Activated CD8-positive, alpha-beta T cell treated with anti-CD3 and anti-CD28 coated beads, Interleukin-2, amount 10 ng/mL, durations not matched to agents 7 days and 5 days (primary cell): ENCODE measurements at places on chromosomes 12 and 14. TPM values are rescaled to one million over a fixed set of nuclear protein-coding genes. Genes with fewer than 3 reads are reported as not detected.

DNA sequence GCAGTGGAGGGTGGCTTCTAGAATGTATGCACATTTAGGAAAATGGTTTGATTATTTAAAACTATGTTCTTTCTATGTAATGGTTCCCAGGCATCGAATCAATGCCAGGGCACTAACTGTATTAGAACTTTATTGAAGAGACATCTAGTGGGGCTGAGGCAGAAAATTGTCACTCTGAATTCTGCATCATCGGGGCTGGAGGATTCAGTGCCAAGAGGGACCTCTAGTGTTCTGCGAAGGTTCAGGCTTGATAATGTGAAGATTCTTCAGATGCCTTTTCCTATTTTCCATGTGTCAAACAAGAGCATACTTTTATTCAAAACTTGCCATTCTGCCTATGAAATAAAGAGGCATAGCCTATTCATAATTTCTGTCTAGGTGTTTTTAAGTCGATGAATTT lies 146.3 kb downstream of the CAND1 start:
- no peak for DNase-seq
- no peaks in the 10 kb centered on the region for H3K36me3 ChIP-seq
- H3K27ac ChIP-seq: no peak overlapping the region

DNA sequence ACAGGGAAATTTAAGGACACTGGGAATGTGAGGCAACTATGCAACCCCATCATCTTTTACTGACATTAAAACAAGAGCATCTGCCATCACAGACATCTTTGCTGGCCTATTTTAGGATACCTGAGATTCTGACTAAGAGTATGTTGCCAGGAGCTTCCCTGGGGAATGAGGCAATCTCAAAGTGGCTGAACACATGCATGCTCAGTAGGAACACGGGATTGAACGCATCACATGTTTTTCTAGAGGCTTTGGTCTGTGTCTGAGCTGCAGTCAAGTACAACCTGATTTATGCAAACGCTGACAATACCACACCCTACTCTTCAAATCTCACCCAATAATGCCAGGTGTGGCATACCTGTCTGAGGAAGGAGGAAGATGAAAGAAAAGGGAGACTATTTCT lies 416.5 kb downstream of the NELL2 start:
- H3K27me3 ChIP-seq: peaks cover 5% of the 10 kb centered on the region
- no peak overlapping the region for H3K27ac ChIP-seq
- no peak for DNase-seq
- no peaks in the 10 kb centered on the region for H3K36me3 ChIP-seq

DNA sequence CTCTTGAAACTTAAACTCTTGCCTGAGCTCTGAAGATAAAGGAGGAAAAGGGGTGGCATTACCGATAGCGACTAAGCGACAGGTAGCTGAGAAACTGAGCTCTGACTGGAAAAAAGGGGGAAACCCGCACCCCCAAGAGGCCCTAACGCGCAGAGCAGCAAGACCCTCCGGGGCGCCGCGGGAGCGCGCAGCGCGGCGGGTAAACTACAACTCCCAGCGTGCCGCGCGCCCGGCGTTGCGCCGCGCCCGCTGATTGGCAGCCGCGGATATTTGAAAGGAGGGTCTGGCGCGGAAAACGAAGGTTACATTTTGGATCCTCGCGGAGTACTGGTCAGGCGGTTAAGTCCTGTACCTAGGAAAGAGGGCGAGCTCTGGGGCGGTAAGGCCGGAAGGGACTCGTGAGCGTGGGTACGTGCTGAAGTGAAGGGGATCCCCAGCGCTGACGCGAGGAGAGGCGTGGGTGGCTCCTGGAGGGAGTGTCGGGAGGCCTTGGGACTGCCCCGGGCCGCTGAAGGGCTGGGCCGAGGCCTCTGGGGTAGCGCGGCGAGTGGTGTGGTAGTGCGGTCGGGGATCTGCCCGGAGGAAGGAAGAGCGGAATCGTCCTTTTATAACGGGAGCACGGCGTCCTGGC lies at the start of gene ESPL1:
ESPL1 (plus strand) TSS at position 301 of the 631 bp plus-strand sequence. CDS start 468 bp downstream, outside the sequence.
- H3K4me1 ChIP-seq: peaks cover 47% of the 10 kb centered on the region
- H3K27me3 ChIP-seq: no peaks in the 10 kb centered on the region
- H3K4me3 ChIP-seq: peak within 1 kb of the TSS; percentile 98
- peak within 1 kb of the TSS; percentile 98 for H3K27ac ChIP-seq
- peak; percentile 93 for DNase-seq

DNA sequence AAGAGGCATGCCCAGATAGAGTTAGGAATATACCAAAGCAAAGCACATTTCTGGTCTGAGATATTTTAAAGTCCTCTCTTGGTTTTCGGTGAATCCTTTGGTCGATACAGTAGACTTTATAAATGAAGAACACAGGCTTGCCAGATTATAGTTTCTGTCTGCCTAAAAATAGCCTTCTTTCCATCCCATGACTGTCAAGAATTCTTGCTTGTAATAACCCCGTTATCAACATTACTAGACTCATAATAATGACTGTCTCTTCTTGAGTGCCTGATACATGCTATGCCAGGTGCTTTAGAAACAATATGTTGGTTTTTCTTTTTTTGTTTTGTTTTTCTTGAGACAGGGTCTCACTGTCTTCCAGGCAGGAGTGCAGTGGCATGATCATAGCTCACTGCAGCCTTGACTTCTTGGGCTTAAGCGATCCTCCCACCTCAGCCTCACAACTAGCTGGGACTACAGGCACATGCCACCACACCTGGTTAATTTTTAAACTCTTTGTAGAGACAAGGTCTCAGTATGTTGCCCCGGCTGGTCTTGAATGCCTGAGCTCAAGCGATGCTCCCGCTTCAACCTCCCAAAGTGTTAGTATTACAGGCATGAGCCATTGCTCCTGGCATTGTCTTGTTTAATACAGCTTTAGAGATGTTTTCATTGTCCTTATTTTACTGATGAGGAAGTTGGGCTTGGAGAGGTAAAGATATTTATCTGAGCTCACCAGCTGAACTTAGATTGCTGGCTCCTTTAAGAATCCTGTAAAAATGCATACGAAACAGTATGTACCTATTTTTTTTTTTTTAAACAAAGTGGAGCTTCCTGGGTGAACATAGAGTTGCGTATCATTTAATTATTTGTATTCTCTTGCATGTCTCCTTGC lies 30.4 kb downstream of the CHST11 start:
- H3K36me3 ChIP-seq: peaks cover 73% of the 10 kb centered on the region
- H3K4me3 ChIP-seq: no peak overlapping the region
- H3K27me3 ChIP-seq: no peaks in the 10 kb centered on the region
- peaks cover 91% of the 10 kb centered on the region for H3K4me1 ChIP-seq

CELA1 gene
- not detected for total RNA-seq

AKAP3 gene
- total RNA-seq: 2.6 TPM

- DNase-seq: no peak
- no peaks in the 10 kb centered on the region for H3K4me1 ChIP-seq
- no peaks in the 10 kb centered on the region for H3K27me3 ChIP-seq
- H3K36me3 ChIP-seq: no peaks in the 10 kb centered on the region
- H3K27ac ChIP-seq: no peak overlapping the region
- no peak overlapping the region for H3K4me3 ChIP-seq
These were observed 543.6 kb downstream of the FOXG1 start for GRCh38 chr14:29310210-29310609.

DNA sequence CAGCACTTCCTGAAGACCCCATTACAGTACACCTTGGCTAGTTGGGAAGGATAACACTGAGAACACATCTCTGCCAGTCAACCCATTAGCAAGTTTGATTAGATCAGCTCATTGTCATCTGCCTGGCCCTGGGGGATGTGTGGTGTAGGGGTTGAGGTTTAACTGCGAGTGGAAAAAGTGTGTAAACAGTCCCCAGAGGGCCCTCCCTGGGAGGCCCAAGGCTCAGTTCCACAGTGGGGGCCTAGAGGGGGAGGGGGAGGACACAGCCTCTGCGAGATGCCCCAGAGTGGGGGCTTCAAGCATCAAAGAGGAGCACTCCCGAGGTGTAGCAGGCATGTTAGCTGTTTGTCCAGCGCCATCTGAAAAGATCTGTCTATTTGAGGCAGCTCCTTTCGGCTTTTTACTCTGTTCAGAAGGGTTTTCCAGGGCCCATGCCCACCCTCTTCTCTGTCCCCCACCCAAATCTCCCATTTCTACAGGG lies 344 bp downstream of the LPAR5 start:
- peak overlapping the region; percentile 77 for H3K4me3 ChIP-seq
- peaks cover 2% of the 10 kb centered on the region for H3K36me3 ChIP-seq
- H3K27me3 ChIP-seq: no peaks in the 10 kb centered on the region
- DNase-seq: peak; percentile 80

GRCh38 chr12:51866762-51867161 lies 18.2 kb upstream of the FIGNL2 start:
- H3K36me3 ChIP-seq: no peaks in the 10 kb centered on the region
- H3K27me3 ChIP-seq: peaks cover 67% of the 10 kb centered on the region
- no peak overlapping the region for H3K27ac ChIP-seq
- no peak for DNase-seq
- H3K4me1 ChIP-seq: peaks cover 21% of the 10 kb centered on the region

DNA sequence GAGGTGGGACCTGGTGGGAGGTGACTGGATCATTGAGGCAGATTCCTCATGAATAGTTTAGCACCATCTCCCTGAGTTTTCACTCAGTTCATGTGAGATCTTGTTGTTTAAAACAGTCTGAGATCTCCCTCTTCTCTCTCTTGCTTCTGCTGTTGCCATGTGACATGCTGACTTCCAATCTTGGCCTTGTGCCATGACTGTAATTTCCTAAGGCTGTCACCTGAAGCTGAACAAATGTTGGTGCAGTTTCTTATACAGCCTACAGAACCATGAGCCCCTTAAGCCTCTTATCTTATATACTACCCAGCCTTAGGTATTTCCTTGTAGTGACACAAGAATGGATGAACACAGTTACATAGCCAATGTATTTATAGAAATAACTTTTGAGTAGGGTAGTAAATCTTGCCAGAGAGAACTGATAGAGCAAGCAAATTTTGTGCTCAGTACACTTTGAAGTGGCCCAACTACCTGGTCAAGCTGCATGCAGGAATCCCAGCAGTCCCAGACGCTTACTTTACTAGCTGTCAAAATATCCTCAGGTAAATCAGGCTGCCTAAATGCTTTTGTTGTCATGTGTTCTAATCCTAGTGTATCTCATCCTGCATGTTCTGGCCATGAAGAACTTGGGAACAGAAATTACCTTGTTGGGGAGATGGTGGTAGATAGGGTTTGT lies 445.6 kb upstream of the MIS18BP1 start:
- no peaks in the 10 kb centered on the region for H3K27me3 ChIP-seq
- no peak overlapping the region for H3K27ac ChIP-seq
- DNase-seq: no peak
- no peak overlapping the region for H3K4me3 ChIP-seq

- peaks cover 59% of the 10 kb centered on the region for H3K36me3 ChIP-seq
- no peak for DNase-seq
- peak overlapping the region; percentile 13 for H3K27ac ChIP-seq
- peaks cover 59% of the 10 kb centered on the region for H3K4me1 ChIP-seq
- H3K27me3 ChIP-seq: no peaks in the 10 kb centered on the region
These were observed 140.1 kb upstream of the HIF1A start for GRCh38 chr14:61555056-61555838.

GLS2 gene
- 0.70 TPM for total RNA-seq

DNA sequence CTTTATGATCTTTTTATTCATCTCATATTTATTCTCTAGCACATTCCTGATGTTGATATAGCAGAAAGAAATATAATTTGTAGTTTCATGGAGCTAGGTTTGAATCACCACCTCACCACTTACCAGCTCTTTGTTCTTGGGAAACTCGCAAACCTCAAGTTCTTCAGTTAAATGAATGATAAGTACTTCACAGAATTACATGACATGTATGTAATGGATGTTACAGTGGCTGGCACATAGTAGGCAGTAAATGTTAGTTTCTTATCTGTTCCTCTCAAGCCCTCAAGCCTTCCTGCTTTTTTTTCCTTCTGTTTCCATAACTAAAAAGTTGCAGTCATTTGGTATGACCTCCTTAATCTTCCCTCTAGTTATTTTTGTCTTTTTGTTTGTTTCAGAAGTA lies 54.9 kb downstream of the SPATS2 start:
- no peaks in the 10 kb centered on the region for H3K4me1 ChIP-seq
- peaks cover 2% of the 10 kb centered on the region for H3K36me3 ChIP-seq
- no peak overlapping the region for H3K4me3 ChIP-seq
- DNase-seq: no peak
- H3K27ac ChIP-seq: no peak overlapping the region
- no peaks in the 10 kb centered on the region for H3K27me3 ChIP-seq

DNA sequence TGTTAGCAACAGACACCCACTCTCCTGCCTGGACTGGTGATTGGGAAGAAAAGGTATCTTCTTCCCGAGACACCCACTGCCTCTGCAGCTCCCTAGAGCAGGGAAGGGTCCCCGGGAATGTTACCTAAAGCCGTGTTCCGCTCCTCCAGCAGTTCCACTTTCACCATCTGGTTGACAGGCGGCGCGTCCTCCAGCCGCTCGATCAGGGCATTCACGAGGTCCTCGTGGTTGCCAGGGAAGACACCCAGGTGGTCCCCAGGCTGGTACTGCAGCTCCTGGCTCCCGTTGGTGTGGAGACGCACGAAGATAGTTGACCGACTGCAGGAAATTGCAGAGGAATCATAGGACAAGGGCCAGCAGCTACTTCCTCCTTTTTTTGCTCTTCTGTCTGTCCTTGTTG lies 44.2 kb upstream of the FBXO21 start:
- H3K27me3 ChIP-seq: peaks cover 2% of the 10 kb centered on the region
- H3K27ac ChIP-seq: no peak overlapping the region
- no peaks in the 10 kb centered on the region for H3K36me3 ChIP-seq
- H3K4me1 ChIP-seq: no peaks in the 10 kb centered on the region
- DNase-seq: no peak

SYT1 gene
- not detected for total RNA-seq

DNA sequence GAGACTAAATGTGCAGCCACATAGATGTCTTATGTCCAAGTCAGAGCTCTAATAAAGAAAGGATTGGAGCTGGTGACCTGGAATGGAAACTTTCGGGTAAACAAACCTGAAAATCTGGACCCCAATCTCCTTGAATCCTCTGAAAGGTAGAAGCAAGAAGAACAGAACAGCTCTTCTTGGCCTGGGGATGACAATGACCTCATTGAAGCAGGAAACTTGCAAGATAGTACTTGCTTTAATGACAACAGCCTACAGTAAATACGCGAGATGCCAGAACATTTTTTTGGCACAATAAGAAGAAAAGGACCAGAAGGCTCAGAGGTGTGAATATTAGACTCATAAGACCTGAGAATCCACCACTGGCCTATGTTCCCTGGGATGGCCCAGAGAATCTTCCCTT lies 4.1 kb upstream of the PRIMA1 start:
- no peak overlapping the region for H3K4me3 ChIP-seq
- no peaks in the 10 kb centered on the region for H3K36me3 ChIP-seq
- DNase-seq: no peak
- H3K27me3 ChIP-seq: peaks cover 38% of the 10 kb centered on the region
- no peak overlapping the region for H3K27ac ChIP-seq
